Body of pancreas (tissue), 4 donors: ENCODE measurements at places on chromosomes 1 and 21.

DNA sequence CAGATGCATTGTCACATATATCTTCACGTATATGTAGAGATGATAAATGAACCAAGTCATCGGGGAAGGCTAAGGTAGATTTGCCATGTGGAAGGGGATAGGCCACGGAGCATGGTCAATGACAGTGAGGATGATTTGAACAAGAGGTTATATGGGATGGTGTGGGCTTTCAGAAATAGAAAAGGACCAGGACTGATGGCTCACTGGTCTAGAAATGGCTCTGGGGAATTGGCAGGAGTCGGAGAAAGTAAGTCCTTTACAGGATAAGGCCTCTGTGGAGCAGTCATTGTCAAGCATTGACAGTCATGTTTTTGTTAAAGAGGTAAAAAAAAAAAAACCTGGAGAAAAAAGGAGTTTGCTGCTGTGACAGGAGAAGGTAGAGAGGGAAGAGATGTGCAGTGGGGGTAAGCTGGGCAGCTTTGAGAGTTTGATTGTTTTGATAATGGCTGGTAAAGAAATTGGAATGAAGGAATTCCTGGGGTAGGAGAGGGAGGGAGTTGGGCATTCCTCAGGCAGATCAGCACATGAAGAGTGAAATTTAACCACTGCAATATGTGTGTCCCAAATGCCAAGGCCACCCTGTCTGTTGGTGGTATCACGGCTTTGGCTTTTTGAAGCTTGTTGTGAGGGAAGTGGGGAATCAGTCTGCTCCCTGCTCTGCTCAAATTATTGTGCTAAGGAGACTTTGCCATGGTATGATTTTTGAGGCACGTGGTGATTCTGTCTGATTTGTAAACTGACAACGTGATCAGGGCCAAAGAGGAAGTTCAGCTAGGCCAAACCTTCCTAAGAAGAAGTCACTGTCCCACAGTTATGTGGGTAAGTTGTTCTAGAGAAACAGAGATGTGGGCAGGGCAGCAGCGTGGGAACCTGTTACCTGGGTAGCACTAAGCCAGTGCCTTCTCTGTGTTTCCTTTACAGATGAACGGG, 26.0 kb downstream of the MACF1 start:
- peak; percentile 27 for DNase-seq

- DNase-seq = no peak
Observed at GRCh38 chr1:57674801-57675200, 250.9 kb upstream of the DAB1 start.

- no peak for DNase-seq
Observed at GRCh38 chr1:52003877-52004276, 13.4 kb upstream of the RAB3B start.

GRCh38 chr1:35062518-35063196, 16.5 kb upstream of the ZMYM1 start:
- no peak for DNase-seq

DNA sequence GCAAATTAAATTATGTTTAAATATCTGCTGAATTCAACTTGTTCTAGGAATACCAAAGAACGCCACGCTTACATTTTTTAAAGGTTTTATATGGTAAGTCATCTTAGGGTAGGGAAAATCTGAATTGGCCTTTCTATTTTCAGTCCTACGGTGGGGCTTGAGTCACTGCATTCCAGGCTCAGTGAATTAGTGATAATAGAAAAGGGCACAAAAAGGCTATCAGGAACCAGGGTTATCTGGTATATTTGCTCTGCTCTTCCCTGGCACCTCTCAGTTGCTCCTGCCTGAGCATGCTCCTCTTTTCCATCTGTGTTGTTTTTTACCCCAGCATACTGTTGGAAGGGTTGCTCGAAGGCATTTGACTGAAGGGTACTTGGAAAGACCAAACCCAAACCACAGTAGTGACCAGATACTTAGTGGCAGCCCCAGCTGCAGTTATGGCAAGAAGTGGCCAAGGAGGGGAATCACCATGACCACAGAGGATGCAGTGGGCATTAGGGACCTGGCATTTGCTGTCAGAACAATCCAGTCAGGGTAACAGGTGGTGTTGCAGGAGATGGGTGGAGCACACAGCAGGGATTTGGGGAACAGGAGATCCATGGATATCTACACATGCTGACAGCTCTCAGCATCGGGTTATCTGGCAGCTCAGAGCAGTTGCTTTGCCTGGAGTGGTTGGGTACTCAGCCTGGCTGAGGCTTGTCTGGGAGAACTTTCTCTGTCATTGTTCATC, 2.3 kb downstream of the OVAAL start:
- DNase-seq = no peak

GRCh38 chr1:172818841-172819527, 160.1 kb downstream of the FASLG start:
- DNase-seq = no peak

GRCh38 chr1:193058529-193059281, 455 bp downstream of the UCHL5 start:
- DNase-seq = peak; percentile 46

GRCh38 chr1:28718586-28719331, 18.0 kb upstream of the YTHDF2 start:
- no peak for DNase-seq

- peak; percentile 57 for DNase-seq
Observed at GRCh38 chr1:42922687-42923366, 35.8 kb downstream of the SLC2A1 start.

DNA sequence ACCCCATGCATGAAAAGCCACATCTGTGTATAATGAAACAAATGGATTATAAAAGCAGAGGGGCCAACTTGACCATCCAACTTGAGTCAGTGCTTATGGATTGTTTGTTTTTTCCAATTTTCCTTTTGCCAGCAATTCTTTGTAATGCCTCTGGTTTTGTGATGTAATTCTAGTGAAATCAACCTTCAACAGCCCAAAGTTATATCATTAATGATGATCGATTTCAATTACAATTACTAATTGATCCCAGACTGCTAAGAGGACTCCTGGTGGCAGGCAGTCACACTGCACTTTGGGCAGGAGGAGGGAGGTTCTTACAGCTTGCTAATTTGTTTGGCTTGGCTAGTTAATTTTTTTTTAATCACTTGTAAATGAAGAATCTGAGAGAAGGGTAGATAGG, 552.3 kb downstream of the NUF2 start:
- no peak for DNase-seq

GRCh38 chr1:73097917-73098316, 815.6 kb upstream of the NEGR1 start:
- DNase-seq = no peak

DNA sequence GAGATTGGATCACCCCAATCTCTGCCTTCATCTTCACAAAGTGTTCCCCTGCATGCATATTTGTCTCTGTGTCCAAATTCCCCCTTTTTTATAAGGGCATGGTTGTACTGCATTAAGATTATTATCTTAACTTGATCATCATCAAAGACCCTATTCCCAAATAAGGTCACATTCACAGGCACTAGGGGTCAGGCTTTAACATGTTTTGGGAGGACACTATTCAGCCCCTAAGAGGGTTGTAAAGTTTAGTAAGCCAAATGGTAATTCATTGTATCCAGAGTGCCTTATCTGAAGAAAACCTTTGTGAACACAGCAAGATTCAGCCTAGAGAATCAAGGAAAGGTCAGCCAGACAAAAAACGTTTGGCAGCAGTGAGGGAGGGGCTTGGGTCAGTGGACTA, 317.6 kb upstream of the PLD5 start:
- DNase-seq = no peak

- DNase-seq = no peak
Observed at GRCh38 chr1:7915826-7916500, 24.7 kb downstream of the TNFRSF9 start.

- no peak for DNase-seq
Observed at GRCh38 chr1:244160455-244161235, 109.6 kb downstream of the ZBTB18 start.
